ENCODE measurements at places on chromosomes 7 and 10.

GRCh38 chr10:15715619-15716227, 4.0 kb downstream of the ITGA8 start:
- no peak for DNase-seq

- DNase-seq = no peak
These were observed 228.4 kb upstream of the RHOBTB1 start for GRCh38 chr10:61172182-61172926.

- DNase-seq = no peak
These were observed 20.5 kb upstream of the CFAP70 start for GRCh38 chr10:73379064-73379748.

GRCh38 chr10:130576427-130576826, 440.2 kb downstream of the GLRX3 start:
- DNase-seq = no peak

DNA sequence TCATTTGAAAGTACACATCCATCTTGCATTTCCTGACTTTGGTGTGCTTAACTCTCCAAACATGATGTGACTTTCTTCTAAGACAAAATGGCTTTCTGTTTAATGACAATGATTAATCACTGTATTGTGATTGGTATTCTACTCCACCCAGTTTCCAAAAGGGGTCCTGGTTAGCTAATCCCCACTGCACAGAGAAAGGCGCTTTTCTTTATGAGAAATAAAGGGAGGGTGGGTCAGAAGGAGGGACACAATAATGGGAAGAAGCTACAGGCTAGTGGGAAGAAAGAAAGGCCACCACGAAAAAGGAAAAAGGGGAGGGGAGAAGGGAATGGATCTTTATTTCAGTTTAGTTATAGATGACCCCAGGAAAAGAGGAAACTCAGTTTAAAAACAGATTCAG, 69.2 kb downstream of the PRTFDC1 start:
- DNase-seq = no peak

DNA sequence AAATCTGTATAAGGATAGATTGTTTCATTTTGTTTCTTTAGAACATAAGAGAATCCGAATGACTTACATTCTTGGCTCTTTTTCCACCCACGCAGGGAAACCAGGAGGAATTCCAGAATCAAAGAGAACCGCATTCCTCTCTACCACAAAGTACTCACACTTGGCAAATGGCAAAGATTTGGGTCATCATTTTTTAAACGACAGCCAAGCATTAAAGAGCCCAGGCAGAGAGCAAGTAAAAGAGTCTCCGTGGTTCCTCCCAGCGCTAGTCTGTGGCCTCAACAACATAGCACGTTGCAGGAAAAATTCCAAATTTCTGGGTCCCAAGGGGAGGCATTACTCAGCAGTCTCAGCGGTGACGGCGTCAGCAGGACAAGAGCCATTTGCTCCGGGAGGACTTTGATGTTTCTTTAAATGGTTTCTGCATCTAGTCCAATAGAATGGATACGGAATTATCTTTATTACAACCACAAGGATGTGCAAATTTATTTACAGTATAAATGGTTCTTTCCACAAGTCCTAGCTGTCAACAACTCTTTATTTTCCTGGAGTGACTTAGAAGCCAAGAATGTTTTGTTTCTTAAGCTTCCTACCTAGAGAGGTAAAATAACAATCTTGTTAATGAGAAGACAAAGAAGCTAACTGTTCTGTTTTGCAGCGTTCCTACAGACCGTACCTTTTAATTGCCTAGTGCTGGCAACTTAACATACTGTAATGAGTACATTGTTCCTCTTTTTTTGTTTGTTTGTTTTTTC, 232.5 kb downstream of the SKIDA1 start:
- DNase-seq = peak; percentile 62

DNA sequence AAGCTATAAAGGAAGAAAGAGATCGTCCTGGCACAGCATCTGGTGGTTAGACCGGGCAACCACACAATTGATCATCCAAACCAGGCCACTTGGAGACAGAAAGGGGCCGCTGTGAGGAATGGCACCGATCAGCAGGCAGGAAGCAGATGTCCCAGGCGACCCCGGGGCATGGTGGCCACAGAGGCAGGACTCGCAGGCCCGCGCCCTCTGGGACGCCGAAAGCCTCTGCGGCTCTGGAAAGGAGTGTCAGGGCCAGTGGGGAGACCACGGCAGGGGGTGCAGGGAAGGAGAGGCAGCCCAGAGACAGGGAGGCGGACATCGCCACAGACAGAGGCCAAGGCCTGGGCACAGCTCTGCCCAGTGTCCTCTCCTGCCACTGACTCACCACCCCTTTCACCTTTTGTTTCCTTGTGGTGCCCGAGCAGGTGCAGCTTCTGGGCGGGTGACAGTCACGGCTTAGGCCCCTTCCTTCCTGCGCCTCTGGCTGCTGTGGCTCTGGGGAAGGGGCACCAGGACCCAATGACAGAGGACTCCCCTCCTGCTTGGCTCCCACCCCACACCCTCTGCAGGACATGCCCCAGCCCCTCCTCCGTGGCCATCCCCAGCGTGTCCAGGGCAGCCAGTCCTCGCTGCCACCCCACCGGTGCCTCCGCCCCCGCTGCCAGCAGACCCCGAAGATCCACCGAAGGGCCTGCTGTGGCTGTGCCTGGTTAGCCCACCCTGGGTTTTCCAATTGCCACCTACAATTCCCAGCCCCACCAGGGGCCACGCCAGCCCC, 10.9 kb downstream of the STK32C start:
- DNase-seq = no peak

DNA sequence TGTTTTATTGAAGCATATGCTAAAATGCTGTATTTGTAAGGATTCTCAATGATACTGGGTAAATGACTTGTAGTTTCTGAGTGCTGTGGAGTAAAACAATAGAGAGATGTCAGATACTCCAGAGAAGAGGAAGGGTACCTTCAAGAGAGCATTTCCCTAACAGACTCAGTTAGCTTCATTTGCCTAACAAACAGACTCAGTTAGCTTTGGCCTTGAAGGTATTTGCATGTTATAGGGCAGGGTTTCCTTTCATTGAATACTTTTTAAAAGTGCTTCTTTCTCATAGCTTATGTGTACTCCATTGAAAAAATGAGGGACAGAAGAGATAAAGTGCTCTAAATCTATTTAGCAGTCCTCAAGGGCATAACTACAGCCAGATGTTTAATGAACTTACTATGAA, 101.8 kb downstream of the CHN2 start:
- DNase-seq = no peak

- no peak for DNase-seq
These were observed 2.4 kb downstream of the PAPSS2 start for GRCh38 chr10:87661861-87662785.

DNA sequence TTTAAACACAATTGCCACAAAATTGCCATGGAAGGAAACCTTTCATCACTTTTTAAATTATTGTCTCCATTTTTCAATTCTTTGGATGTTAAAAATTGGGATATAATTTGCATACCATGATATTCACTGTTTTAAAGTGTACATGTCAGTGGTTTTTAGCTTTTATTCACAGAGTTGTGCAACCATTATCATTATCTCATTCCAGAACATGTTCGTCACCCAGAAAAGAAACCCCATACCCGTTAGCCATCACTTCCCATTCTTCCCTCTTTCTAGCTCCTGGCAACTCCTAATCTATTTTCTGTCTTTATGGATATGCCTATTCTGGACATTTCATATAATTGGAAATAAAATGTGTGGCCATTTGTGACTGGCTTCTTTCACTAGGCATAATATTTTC, 260.3 kb upstream of the FERD3L start:
- DNase-seq = no peak

GRCh38 chr10:48271047-48271730, 3.3 kb downstream of the FRMPD2 start:
- no peak for DNase-seq

- DNase-seq = no peak
These were observed 19.5 kb upstream of the PPP1R3C start for GRCh38 chr10:91652364-91652763.

DNA sequence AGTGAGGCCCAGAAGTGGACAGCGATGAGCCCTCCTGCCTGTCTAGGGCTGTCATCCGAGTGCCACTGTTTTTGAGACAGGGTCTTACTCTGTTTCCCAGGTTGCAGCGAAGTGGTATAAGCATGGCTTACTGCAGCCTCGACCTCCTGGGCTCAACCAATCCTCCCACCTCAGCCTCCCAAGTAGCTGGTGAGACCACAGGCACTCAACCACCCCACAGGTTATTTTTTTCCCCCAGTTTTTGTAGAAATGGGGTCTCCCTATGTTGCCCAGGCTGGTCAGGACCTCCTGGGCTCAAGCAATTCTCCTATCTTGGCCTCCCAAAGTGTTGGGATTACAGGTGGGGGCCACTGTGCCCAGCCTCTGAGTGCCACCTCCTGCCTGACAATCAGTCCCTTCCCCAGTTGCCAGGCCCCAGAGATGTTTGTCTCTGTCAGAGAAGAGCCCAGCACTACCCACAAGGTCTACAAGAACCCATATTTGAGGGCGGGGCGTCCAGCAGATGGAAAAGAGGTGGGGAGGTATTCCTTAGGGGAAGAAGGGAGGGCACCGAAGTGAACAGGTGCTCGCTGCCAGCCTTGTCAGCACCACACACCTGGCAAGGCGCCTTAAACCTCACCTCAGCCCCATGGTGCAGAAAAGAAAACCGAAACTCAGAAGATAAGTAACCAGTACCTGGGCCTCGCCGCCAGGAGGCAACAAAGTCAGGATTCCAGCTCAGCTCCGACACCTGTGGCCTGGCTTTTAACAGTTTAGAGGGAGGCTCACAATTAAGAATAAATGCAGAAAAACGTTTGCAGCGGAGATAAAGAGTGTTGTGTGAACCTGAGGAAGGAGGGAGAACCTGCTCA, 77.4 kb upstream of the ANLN start:
- DNase-seq = no peak

DNA sequence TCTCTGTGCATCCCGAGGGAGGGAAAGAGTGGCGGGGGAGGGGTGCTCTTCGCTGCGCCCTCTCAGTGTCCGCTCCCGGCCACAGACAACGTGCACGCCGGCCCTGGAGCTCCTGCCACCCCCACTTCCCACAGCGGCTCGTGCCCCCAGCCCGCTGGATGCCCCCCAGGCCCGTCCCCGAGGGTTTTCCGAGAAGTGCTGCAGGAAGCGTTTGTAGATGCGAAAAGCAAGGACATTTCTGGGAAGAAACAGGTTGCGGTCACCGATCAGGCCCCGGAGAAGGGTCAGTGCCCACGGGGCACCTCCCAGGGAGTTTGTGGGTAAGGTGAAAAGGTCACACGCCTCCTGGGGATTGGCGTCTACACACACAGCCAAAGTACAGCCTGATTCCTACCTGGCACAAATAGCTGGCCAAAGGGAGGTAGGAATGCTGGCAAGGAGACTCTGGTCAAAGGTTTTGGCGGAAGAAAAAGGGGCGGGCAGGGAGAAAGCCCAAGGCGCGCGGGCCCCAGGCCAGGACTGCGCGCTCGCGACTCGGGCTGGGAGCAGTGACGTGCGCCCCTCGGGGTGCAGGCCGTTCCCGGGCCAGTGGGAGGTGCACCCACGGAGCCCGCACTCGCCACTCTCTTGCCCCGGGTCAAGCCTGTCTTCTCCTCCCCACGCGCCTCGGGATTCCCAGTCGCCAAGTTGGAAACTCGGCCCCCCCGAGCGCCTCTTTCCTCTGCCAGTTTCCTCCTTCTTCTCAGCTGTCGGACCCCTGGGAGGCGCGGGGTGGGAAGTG, 1.5 kb upstream of the NRP1 start:
- peak; percentile 82 for DNase-seq

DNA sequence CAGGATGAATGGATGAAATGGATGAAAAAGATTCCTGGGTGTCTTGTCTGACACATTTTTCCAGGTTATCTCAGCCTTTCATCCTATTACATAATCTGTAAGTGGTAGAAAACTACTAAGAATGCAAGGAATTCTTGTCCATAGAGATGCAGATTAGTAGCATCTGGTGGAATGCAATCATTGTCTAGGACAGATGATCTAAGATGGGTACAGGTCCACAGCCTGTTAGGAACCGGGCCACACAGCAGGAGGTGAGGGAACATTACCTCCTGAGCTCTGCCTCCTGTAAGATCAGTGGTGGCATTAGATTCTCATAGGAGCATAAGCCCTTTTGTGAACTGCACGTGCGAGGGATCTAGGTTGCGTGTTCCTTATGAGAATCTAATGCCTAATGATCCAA, 225.0 kb downstream of the CALN1 start:
- no peak for DNase-seq

DNA sequence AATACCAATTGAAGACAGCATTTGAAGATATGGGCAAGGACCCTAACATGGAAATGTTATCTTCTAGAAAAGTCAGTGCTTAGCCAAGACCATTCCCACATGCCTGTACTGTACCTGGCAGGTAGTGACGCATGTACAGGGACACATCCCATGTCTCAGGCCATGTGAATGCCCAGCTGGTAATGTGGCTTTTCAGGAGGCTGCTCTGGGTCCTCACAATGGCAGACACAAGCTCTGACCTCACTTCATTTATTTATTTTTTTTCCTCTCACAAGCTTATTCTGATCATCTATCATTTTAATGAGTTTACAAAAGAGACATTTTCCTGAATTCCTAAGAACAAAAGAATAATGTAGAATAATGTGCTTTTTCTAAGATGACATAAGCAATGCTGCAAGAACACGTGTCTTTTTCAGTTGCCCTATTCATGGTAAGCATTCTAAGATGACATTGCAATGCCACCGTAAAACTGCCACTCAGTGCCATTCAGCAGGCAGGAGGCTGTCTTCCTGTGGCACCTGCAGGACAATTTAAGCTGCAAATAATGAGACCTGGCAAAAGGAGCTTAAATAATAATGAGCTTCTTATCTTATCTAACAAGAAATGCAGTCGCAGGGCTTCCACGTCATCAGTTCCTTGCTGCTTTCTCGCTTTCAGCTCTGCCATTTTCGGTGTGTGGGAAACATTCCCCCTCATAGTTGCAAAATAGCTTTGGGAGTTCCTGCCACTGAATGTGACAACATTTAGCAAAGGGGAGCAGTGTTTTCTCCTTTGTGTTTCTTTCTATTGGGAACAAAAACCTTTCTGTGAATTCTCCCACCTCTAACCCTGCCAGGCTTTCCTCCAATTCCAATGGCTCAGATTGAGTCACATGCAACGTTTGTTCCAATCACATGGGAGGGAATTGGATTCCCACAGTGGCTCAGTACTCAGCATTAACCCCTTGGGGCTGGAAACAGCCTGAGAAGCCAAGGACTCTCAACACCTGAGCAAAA, 113.0 kb downstream of the SEC23IP start:
- DNase-seq = no peak

DNA sequence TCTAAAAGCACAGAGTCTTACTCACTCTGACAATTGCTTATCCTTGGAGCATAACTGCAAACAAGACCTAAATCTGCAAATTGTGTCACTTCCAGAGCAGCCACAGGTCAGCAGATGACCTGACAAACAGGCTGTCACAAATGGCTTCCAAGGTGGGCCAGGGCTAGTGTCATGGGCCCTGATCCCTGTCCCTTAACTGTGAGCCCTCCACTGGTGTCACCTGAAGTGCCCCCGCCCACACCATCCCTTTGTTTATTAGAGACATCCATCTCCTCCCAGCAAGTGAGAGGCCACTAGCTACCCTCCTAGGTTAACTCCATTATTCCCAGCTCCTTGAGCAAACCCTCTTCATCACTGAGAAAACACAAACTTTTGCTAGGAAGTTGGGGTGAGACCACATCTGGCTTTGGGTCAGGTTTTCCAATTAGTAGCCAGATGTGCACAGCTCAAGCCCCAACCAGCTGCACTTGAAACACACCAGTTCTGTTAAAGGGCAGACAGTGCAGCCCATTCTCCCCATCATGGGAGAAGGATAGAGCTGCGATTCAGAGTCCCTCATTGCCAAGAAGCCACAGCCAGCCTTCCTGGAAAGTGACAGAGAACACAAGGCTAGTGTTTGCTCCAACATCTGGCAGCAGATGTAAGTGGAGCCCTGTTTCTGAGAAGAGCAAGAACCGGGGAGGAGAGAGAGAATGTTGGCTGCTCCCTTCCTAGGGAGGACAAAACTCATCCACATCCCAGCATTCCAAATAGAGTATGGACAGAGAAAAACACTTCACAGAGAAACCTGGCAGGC, 75.7 kb upstream of the NANOS1 start:
- no peak for DNase-seq
